ENCODE measurements at places on chromosomes 2 and 18.
A peak's percentile ranks its signal among the peaks of the same experiment; 100 is the strongest.

DNA sequence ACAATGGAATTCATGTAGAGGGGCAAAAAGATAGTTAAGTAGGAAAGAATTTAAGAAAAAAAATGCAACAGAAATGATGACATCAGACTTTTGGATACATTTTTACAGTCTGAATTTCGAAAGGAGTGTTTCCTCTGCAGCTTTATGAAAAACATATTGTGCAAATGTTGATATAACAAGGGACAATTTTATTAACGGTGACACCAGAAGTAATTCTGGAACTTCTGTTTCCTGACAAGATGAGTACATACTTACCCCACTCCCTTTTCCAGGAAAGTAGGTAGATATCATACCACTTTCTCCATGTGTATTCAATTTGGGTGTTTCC lies 369.6 kb downstream of the FBXO15 start:
- no peak for DNase-seq

GRCh38 chr2:3728104-3729054 lies 25.0 kb downstream of the DCDC2C start:
- DNase-seq: no peak

- DNase-seq: no peak
These were observed 43.1 kb downstream of the TNS1 start for GRCh38 chr2:217959723-217960122.

DNA sequence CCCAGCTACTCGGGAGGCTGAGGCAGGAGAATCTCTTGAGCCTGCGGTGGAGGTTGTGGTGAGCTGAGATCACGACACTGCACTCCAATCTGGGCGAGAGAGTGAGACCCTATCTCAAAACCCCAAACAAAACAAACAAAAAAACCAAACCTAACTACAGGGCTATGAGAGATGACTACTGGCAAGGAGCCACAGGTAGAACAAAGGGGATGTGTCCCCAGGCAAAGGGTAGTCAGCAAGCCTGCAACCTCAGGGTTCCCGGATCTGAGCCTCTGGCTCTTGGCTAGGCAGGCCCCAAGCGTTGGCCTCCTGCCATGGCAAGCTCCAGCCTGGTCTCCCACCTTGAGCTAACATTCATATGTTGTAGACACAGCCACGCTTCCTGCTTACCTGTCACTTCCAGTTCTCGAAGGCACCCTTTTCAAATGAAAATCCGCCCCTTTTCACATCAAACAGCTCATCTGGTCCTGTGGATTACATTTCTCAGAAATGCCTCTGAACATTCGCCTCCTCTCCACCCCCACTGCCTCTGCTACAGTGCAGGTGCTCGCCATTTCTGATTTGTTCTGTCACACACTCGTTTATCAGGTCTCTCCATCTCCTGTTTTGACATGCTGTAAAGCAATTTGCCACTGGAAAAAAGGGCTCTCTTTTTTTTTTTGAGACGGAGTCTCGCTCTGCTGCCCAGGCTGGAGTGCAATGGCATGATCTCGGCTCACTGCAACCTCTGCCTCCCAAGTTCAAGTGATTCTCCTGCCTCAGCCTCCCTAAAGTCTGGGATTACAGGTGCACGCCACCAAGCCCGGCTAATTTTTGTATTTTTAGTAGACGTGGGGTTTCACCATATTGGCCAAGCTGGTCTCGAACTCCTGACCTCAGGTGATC lies 13.1 kb upstream of the ACTR3 start:
- DNase-seq: no peak

- DNase-seq: no peak
These were observed 68.8 kb downstream of the VPS54 start for GRCh38 chr2:63950414-63950813.

DNA sequence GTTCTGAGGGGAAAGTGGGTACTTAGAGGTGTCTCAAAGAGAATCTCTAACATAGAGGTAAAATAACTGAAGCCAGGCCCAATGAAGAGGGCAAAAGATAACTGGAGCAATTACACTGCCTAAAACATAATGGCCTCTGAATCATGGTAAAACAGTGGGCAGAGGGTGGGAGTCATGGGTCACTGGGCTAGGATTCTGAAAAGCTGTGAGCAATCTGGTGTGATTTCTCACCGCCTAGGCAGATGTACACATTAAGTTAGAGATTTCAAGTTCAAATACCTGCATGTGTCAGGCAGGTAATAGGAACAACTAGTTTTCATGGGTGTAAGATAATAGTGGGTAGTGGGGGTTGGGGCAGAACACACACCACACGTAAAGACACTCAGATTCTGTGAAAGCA lies 45.6 kb downstream of the INSIG2 start:
- DNase-seq: no peak

DNA sequence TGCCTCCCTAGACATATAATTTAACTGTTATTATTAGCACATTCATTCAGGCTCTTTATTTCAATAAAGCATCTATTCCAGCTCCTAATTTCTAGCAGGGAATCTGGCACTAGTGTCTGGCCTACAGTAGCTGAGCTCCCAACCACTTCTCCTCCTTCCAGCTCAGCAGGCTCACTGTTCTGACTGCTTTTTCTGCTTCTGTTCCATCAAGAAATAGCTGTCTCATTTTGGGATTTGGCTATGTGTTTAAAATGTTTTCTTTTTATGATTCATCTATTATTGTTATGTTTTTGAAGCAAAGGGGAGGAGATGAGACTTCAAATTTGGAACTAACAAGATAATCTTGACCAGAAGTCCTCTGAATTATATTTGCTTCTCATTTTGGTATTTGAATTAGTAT lies 172.7 kb upstream of the SMAD7 start:
- no peak for DNase-seq

DNA sequence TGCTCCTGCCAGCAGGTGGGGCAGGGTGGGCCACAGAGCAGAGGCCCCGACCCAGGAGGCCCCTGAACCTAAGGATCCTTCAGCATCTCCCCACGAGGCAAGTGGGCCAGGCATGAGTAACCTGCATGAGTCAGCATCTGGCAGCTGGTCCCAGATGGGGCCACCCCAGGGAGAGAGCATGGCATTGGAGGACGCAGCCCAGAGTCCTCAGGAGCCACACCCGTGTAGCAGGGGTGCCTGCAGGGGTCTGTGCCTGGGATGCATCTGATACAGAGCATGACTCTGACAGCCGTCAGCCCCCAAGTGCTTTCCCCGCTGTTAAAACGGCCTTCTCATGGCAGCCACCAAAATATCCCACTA lies 185.6 kb upstream of the SALL3 start:
- DNase-seq: no peak

DNA sequence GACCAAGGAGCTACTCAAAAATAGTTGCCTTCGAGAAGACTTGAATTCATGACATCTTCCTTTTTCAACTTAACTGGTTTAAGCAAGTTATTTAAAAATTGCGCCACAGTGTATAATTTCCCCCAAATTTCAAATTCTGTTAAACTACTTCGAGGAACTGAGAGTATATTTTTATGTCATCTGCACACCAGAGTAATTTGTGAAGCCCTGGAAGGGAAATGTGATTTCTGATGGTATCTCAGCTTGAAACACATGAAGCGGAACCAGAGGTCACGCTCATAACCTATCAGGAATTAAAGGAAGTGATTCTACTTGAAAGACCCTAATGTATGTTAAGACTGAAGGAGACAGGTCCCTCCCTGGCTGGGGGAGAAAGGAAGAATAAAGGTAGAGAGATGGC lies 33.9 kb upstream of the DARS1 start:
- no peak for DNase-seq

GRCh38 chr2:10906926-10907625 lies 4.7 kb upstream of the KCNF1 start:
- no peak for DNase-seq

DNA sequence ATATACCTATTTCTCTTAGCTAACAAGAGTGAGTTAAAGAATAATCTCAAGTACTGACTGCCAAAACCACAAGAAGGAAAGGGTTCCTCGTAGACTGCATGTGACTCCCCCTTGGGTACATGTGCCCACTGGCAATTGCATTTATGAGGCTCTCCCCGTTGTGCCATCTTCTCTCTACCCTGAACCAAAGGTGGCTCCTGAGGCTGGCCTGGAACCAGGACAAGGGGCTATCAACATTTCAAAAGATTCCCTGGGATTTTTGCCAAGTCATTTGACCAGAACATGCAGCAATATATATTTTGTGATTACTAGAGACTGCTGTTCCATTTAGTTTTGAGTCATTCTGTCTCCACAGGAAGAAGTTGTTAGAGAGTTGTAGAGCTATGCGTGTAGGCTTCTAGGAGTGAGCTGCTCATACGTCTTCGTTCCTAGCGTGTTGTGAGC lies 45.8 kb downstream of the LAMA3 start:
- DNase-seq: no peak

GRCh38 chr2:176088048-176088936 lies 4.2 kb upstream of the HOXD13 start:
- DNase-seq: peak; percentile 65

GRCh38 chr2:144120487-144120886 lies 399.4 kb downstream of the ZEB2 start:
- DNase-seq: no peak

GRCh38 chr2:219029829-219030165 lies 11.5 kb downstream of the CFAP65 start:
- peak; percentile 83 for DNase-seq

- DNase-seq: no peak
These were observed 66.8 kb downstream of the KYNU start for GRCh38 chr2:142944264-142944663.

DNA sequence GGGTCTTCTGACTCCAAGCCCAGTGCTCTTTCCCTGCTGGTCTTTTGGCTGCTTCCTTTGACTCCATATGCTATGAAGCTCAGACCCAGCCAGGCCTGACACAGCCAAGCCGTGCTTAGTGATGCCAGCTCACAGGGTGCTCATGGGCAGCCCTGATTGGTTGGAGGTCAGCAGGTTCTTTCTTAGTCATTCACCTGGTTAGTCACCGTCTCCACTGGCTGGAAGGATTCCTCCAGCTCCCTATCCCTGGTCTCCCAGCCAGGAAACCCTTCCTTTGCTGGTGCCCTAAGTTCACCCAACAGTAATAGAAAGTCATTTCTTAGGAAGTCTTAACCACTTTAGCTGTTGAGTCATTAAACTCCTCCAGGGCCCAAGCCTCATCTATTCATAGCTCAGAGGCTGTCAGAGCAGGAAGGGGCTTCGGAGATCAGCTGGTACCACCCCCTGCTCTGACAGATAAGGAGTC lies 3.9 kb downstream of the KCNK3 start:
- no peak for DNase-seq

DNA sequence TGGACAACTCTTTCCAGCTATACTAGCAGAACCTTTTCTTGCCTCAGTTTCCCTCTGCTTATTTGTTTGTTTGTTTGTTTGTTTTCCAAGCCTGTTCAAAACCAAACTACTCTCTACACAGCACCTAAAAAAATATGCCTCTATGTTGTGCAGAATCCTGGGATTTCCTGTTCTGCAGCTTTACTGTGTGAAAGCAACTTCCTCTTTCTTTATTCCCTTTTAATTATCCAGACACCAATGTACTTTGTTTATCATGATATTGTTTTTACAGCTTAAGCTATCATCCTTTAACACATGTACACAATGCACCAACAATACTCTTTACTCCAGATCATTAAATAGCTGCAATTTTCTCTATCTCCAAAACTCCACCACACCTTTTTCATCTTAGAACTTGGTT lies 259.5 kb downstream of the EPHA4 start:
- no peak for DNase-seq

GRCh38 chr2:43388371-43388770 lies 162.0 kb upstream of the ZFP36L2 start:
- no peak for DNase-seq

- no peak for DNase-seq
These were observed 406.0 kb upstream of the POU3F3 start for GRCh38 chr2:104447831-104448434.

GRCh38 chr2:175698061-175698460 lies 304.0 kb downstream of the LNPK start:
- DNase-seq: no peak

DNA sequence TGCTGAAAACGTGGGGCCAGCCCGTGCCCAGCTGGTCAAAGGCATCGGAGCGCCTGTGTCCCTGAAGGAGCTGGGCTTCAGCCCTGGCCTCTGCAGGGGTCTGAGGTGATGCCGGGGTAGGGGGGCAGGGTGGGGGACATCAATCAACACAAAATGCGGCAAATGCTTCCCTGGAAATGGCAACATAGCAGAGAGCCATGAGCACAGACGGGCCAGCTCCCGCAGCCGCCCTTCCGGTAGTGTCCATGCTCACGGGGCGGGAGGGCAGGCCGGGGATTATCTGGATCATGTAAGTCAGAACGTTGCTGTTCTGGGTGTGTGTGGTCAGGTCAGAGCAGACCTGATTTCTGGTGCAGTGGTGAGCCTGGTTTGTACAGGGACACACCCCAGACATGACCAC lies 56.5 kb upstream of the TWIST2 start:
- no peak for DNase-seq

DNA sequence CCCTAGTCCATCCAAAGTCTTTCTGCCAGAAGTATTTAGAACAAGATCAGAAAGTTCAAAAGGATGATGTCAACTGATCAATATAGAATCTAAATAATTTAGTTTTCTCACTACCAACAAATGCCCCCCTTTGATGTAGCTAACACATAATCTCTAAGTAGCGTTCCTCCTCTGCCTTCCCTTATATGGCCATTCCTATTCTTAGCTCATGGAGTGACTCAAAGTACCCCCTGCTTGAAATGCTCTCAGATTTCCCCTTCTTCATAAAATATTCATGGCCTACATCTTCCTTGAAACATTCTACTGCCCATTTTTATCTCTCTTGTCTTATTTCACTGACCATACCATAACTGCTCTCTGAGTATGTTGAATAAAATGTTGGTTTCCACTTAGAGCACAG lies 151.5 kb downstream of the UPP2 start:
- no peak for DNase-seq

DNA sequence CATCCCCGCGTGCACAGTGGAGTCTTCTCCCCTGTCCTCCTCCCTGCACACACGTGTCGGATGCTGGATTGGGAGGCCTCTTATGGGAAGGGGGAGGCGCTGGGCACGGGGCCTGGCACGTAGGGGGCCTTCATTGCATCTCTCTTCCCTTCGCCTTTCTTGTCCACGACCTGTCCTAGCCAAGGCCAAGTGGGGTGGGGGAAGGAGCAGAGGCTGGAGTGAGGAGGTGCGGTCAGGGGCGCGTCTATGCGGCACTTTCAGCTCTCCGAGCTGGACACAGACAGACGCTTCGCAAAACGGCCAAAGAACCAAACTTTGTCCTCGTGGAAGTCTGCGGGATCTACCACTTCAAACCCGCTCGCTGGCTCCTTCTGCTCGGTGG lies 13.4 kb downstream of the ALPG start:
- no peak for DNase-seq

DNA sequence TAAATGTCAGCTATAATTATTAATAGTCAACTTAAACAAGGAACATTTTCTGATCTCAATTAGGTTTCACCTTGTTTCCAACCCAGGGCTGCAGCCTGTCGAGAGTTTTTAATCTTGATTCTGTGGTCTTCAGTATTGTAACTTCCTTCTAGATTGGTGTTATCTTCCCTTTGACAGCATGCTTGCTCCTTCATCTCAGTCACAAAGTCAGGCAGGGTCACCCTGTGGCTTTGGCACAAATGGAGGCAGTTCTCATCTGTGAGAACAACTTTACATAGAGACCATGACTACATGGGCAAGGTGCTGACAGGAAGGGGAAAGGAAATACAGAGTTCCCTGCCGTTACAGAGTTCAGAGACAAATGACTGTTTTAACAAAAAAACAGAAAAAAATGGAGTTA lies 50.5 kb downstream of the HNRNPLL start:
- no peak for DNase-seq
